Right ventricle myocardium inferior (tissue), 1 donor: ENCODE measurements at places on chromosomes 6 and 20. TPM values are rescaled to one million over a fixed set of nuclear protein-coding genes. Genes with fewer than 3 reads are reported as not detected.

Gene FAM83C
- not detected for total RNA-seq

Gene BPI
- total RNA-seq, result not detected

- no peak for DNase-seq
Observed at GRCh38 chr6:42131531-42131930, 10.9 kb downstream of the C6orf132 start.

- no peak for DNase-seq
Observed at GRCh38 chr6:86686496-86686895, 250.8 kb upstream of the HTR1E start.

DNA sequence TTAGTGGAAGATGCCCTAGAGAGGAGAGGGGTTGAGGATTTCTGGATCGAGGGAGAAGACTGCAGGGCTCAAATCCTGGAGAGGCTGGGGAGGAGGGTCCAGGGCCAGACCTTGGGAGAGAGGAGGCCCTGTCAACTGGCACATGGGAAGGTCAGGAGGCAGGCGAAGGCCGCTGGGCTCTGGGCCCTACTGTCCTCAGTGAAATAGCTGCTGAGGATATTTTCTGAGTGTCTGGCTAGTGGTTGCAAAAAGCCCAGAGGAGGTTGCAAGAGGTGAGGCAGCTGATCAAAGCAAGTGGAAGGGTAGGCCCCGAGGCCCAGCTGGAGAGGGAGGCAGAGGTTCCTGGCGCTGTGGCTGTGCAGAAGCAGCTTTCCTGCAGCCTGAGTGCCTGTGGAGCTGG, 103.4 kb upstream of the MLN start:
- DNase-seq, result no peak

DNA sequence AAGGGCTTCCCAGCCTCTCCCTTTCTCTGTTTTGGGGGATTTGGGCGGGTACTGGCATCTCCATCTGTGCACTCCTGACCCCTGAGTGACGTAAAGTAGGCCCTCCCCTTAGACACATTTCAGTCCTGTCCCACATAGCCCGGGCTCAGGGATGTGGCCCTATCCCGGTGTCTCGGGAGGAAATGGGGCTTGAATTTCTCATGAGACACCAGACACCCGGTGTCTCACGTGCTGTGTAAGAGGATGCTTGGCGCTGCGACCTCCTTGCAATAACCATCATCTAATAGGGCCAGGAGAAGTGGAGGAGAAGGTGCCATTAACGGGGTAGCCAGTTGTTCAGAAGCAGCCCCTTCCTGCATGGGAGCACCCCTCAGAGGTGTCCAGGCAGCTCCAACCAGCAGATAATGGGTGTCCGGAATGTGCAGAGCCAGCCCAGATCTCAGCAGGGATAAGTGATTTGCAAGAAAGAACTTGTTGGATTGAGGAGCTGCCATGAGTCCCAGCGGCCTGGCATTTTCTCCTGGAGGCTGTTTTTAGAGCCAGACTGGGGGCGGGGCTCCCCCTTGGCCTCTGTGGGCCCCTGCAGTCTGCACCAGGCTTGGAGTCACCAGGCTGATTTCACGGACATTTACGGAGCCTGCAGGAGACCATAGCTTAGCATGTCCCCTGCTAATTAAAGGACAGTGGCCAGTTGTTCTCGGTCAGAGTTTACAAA, 372.0 kb downstream of the PREX1 start:
- DNase-seq, result no peak

GRCh38 chr6:49556429-49556837, 6.0 kb downstream of the C6orf141 start:
- DNase-seq, result no peak

- peak; percentile 57 for DNase-seq
Observed at GRCh38 chr20:37381621-37382471, 35.9 kb downstream of the SRC start.

- no peak for DNase-seq
Observed at GRCh38 chr20:6265204-6265904, 142.5 kb upstream of the FERMT1 start.

GRCh38 chr6:156873654-156874380, 96.6 kb downstream of the ARID1B start:
- no peak for DNase-seq

- DNase-seq, result no peak
Observed at GRCh38 chr6:140436023-140436811, 1061.8 kb upstream of the CITED2 start.

GRCh38 chr6:71733970-71734899, 152.1 kb upstream of the RIMS1 start:
- DNase-seq, result no peak

- no peak for DNase-seq
Observed at GRCh38 chr20:60104993-60105803, 147.0 kb downstream of the CDH26 start.

DNA sequence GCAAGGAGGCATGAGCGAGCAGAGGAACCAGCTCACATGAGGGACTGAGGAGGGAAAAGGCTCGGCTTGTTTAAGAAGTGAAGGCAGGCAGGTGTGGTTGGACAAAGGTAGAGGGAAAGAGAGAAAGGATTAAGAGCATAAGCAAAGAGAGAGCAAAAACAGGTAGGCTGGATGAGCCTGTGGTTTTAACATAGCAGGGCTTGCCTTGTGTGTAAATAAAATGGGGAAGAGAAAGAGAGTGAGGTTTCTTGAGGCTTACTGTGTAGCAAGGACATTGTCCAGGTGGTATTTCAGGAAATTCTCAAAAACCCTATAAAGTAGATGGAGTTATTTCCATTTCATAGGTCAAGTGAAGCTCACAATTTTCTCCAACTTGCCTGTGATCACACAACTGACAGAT, 93.9 kb upstream of the HDAC2 start:
- no peak for DNase-seq

DNA sequence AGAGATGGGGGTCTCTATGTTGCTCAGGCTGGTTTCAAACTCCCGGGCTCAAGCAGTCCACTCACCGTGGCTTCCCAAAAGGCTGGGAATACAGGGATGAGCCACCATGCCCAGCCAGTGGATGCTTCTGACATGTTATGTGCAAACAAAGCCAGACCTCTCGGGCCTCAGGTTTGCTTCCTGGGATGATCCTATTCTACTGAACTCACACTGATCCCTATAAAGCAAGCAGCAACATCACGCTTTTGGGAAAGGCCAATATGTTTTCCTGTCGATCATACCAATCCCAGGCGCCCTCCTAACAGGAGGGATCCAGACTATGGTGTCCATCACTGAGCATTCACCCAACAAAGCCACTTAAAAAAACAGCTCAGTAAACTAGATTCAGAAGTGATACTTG, 60.2 kb downstream of the CSE1L start:
- DNase-seq, result no peak

Gene FGD2
- 7.9 TPM for total RNA-seq

Gene HRH3
- not detected for total RNA-seq

DNA sequence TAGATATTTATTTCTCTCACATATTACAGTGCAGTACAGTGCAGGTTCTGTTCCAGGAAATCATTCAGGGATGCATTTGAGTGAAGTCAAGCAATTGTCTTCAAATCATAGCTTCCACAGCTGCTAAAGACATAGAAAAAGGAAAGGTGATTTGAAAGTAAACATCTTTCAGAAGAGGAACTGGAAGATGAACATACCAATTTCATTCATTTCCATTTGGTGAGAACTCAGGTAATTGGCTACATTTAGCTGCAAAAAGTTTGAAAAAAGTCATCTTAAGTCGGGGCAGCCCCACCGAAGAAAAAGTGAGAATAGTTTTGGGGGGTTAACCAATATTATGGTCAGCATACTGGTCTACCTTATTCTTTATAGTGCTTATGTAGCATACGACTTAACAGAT, 61.4 kb upstream of the IL20RA start:
- DNase-seq, result no peak

- no peak for DNase-seq
Observed at GRCh38 chr6:155158030-155158843, 105.6 kb upstream of the CLDN20 start.

DNA sequence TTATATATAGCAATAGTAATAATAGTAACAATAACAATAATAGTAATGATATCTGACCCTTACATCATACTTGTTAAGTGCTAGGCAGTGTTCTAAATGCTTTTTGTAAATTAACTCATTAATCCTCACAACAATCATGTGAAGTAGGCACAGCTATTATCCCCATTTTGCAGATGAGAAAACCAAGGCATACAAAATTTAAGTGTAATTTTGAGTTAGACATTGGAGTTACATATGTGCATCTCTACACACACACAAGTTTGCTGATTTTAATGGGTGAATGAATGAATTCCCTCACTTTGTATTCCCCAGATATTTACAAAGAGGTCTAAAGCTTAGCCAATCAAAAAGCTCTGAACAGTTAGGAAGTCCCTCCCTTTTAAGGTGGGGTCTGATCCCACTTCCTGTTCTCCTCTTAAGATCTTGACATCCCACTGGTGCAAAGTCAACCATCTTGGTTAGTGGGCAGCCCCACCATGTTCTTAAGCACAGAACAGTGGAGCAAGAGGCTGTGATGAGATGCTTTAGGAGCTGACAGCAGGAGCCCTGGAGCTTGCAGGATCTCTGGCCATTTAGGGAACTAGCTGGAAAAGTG, 85.3 kb upstream of the FOXP4 start:
- no peak for DNase-seq

- DNase-seq, result no peak
Observed at GRCh38 chr20:189611-190010, at the start of gene DEFB128. DEFB128 (minus strand) TSS chr20:189711; CDS start chr20:189623, 88 bp downstream.

- DNase-seq, result no peak
Observed at GRCh38 chr6:140490081-140490480, 1115.6 kb upstream of the CITED2 start.

GRCh38 chr6:10749734-10750133, 2.1 kb downstream of the TMEM14B start:
- DNase-seq, result no peak

DNA sequence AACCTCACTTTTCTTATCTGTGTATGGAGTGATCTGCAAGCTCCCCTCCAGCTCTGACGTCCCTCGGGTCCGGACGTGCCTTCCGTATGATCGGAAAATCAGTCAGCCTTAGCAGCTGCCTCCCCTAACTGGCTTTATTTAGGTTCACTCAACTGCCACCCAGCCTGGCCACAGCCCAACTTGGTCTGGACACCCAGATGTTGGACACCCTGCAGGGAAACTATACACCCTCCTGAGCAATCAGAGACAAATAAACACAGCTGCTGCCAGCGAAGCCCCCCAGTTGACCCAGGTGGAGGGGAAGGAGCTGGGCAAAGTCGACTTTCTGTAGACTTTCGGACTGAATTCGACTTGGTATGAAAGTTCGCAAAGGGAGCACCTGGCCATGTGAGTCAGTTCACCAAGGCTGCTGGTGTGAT, 28.9 kb downstream of the TBC1D7 start:
- DNase-seq, result no peak

Gene HAO1
- not detected for total RNA-seq

DNA sequence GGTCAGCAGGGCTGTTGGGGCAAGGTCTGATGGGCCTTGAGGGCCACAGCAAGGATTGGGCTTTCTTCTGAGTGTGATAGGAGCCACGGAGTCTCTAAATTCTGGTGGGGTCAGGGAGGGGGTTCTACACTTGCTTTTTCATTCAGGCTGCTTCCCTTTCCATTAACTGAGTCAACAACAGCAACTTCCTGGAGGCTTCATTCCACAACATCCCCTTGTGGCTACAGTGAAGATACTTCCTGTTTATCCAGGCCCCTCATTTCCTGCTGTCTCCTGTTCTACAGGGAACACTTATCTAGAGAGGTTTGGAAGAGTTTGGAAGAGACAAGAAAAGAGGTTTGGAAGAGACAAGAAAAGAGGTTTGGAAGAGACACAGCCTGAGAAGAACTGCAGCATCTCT, 144.8 kb upstream of the ENPP5 start:
- no peak for DNase-seq

Gene NKAIN4
- not detected for total RNA-seq

DNA sequence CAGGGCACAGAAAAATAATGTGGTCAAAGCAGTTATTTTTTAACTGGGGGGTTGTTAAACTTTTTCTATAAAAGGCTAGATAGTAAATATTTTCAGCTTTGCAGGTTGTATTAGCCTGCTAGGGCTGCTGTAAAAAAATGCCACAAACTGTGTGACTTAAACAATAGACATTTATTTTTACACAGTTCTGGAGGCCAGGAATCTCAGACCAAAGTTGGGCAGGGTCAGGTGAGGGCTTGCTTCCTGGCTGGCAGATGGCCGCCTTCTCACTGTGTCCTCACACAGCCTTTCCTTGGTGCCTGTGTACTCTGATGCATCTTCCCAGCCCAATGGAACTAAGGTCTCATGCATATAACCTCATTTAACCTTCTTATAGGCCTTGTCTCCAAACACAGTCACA, 294.7 kb downstream of the PTPRT start:
- DNase-seq, result no peak

DNA sequence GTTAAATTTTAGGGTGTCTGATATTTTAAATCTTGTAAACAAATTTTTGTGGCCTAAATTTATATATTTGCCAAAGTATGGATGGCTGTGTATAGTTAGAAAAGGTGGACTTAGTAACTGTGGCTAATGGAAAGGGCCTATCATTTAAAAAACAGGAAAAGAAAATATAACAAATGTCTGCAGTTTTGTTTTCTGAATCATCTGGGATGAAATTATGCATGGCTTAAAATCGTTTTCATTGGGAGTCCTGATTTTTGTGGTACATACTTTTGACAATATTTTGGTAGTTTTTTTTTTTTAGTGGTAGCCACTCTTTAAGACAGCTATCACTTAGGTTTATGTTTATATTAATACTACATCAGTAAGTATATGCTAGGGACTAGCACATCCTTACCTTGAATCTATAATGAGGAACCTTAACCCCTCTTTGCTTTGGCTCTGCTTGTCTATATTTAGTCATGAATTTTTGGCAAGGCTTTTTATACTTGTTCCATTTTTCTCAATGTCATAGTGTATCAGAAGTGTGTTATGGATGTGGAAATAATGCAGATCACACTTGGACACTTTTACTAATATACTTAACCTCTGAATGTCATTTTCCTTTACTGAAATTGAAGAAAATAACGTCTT, 5.6 kb downstream of the ARID1B start:
- no peak for DNase-seq

Gene ERVFRD-1
- 0.14 TPM for total RNA-seq

DNA sequence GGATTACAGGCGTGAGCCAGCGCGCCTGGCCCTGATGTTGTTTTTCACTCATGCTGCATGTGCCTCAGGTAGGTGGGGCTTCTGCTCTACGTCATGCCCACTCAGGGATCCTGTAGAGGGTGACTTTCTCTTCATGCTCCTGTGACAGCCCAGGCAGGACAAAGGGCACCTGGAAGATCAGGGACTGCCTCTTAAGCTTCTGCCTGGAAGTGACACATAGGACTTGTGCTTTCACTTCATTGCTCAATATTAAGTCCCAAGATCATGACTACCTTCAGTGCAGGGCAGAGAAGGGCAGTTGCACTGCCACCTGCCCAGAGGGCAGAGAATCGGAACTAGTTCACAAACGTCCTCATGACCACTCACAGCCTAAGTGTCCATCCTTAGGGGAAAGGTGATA, 249.5 kb upstream of the SULF2 start:
- DNase-seq, result no peak

- DNase-seq, result no peak
Observed at GRCh38 chr6:140168365-140168764, 793.9 kb upstream of the CITED2 start.

- no peak for DNase-seq
Observed at GRCh38 chr20:7710440-7710839, 229.8 kb downstream of the HAO1 start.

Gene LHFPL5
- not detected for total RNA-seq

GRCh38 chr6:40526036-40526435, 61.1 kb downstream of the LRFN2 start:
- no peak for DNase-seq
